ENCODE measurements at places on chromosomes 2 and 18.

DNA sequence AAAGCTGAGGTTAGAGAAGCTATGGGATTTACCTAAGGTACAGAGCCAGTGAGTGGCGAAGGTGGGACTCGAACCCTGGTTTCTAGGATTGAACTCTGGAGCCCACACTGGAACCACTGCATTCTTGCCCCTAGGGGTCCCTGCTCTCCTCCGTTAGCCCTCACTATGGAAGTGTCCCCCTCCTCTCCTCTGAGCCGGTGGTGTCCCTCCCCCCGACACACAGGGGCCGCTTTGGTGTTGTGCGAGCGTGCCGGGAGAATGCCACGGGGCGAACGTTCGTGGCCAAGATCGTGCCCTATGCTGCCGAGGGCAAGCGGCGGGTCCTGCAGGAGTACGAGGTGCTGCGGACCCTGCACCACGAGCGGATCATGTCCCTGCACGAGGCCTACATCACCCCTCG is 8.5 kb upstream of the GMPPA start:
- DNase-seq: no peak

DNA sequence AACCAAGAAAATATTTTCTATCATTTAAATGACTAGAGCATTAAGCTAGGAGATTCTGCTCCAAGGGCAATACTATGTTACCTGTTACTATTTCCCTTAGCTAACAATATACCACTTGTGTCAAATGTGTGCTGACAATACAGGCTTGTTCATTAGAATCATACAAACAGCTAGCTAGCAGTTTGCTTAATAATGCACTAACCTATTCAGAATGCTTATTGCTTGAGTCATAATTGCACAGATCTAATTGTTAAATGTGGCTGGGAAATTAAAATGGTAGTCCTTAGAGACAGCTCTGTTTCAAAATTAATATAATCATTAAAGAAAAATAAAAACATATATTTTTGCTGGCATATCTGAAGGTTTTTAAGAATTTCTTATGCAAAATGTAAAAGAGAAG is 344.2 kb downstream of the ERBB4 start:
- no peak for DNase-seq

GRCh38 chr2:125850541-125850940 is 805.4 kb upstream of the GYPC start:
- DNase-seq: no peak

DNA sequence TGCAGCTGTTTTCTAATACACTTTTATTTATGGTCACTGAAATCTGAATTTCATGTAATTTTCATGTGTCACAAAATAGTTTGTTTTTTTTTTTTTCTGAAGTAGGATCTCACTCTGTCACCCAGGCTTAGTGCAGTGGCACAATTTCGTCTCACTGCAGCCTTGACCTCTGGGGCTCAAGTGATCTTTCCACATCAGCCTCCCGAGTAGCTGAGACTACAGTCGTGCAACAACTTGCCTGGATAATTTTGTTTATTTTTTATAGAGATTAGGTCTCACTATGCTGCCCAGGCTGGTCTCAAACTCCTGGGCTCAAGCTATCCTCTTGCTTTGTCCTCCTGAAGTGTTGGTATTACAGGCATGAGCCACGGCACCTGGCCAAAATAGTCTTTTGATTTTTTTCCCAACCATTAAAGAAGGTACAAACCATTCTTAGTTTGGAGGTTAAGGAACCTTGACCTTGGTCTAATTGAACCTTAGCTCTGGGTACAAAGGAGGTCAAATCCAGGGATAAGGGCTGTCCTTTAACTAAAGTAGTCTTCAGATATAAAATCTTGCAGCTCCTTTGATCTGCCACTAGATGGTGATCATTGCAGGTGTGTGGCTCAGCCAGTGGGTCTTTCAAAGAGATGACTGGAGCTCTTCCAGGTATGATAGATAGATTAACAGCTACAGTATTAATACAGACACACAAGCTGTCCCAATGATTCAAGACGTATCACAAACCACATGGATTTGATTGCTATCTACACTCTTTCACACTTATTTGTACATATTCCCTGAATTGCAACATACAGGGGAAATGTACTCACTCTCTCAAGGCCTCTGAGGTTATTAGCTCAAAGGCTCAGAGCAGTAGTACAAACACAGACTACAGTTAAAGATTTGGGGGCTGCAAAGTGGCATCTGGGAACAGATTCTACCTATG is 4.7 kb upstream of the KRCC1 start:
- peak; percentile 8 for DNase-seq

DNA sequence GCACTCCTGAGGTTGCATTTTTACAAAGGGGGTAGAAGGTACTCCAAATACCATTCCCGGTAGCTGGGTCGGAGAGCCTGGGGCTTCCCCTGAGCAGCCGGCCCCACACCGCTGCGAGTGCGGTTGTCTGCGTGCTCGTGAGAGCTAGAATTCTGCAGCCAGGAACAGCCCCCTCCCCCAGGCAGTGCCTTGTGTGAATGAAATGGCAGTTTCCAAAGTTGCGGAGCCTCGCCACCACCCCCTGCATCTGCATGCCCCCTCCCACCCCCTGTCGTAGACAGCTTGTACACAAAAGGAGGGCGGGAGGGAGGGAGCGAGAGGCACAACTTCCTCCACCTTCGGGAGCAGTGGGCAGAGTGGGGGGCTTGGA is 1.1 kb downstream of the MYCN start:
- DNase-seq: no peak

GRCh38 chr2:58794103-58794502 is 553.0 kb upstream of the FANCL start:
- no peak for DNase-seq

DNA sequence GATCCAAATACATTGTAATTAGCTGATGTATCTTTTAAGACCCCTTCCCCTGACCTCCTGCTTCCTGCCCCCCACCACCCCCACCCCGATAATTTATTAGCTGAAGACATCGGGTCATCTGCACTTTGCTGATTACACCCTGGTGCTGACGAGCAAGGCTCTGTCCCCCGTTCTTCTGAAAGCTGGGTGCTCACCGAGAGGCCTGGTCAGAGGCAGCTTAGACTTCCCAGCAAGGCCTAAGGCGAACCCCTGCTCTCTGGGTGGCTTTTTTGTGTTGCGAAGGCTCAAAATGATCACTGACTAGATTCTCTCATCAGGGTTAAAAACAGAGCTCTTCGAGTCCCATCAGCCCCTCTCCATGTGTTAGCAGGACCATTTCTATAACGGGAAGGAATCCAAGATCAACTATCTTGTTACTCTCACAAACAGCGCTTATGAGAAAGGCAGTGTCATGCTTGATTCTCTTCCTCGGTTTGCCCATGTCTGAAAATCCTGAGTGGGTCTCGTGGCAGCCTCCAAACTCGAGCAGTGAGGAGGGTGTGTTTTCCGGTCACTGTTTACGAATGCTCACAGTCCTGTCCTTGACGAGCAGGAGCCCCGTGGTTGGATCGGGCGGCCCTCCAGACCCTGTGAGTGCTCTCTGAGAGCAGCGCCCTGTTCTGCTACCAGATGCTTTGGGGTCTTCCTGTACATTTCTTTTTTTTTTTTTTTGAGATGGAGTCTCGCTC is 201.6 kb downstream of the HDAC4 start:
- no peak for DNase-seq

GRCh38 chr2:9695941-9696340 is 65.1 kb upstream of the YWHAQ start:
- no peak for DNase-seq

DNA sequence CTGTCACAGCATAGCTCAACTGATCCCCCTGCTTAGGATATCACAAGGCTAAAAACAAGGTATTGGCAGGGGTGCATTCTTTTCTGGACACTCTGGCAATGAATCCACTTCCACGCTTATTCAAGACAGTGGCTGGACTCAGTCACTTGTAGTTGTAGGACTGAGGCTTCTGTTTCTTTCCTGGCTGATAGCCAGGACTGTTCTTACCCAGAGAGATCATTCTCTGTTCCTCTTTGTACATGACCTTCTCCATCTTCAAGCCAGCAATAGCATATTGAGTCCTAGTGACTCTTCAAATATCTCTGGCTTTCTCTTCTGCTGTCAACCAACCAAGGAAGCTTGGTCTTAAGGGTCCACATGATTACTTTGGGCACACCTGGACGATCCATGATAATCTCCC is 241.3 kb downstream of the RBM43 start:
- no peak for DNase-seq

- no peak for DNase-seq
These were observed 28.3 kb upstream of the FZD7 start for GRCh38 chr2:202005272-202005887.

- no peak for DNase-seq
These were observed 380.6 kb upstream of the UBE2E3 start for GRCh38 chr2:180599804-180600203.

DNA sequence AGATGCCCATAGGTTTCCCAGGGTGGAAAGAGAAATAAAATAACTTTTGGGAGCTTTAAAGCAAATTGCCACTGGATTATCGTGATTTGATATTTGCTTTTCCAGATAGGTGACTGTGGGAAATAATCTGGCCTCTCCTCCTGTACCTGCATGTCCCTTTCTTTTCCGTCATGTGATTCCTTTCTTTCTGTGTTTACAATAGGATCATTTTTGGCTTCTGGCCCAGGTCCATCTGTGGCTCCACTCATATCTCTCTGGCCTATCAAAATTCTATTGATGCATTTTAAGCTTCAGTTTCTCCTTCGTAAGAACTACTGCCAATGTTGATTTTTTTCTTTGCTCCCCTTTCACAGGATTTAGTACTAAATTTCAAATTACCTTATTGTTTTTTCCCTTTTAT is 153.6 kb downstream of the CCDC85A start:
- DNase-seq: peak; percentile 20

- no peak for DNase-seq
These were observed 217.6 kb upstream of the THUMPD2 start for GRCh38 chr2:39996653-39997080.

GRCh38 chr2:240886023-240886565 is 9.9 kb downstream of the MAB21L4 start:
- no peak for DNase-seq

- DNase-seq: no peak
These were observed 13.5 kb downstream of the SLC30A3 start for GRCh38 chr2:27249159-27249890.

DNA sequence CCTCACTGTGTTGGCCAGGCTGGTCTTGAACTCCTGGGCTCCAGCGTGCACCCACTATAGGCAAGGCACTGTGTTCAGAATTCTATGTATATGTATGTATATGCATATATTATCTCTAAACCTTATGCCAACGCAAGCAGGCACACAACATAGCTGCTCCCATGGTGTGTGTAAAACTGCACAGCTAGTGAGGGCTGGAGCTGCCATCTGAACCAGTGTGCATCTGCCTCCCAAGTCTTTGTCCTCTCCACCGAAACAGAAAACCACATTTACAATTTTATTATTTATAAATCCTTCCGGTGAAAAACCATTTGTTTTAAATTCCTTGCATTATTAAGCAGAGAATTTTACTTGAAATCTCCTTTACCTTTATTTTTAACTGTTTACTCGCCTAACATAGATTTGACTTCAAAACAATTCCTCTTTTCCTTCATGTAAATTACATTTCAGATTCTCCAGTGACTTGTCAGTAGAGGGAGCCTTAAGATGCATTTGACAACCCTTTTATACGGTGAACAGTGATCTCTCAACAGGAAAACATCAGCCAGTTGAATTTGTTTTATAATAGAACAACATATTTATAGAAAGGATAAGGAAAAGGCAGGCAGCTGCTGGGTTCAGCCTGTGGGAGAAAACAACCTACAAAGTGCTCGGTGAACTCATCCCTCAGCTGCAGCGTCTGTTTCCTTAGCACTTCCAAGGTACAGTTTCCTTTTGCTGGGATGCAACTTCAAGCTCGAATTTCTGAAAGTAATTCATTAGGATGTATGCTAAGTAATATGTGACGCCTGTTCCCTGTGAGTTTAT is 101.2 kb downstream of the MYT1L start:
- no peak for DNase-seq

- DNase-seq: no peak
These were observed 76.9 kb downstream of the LDAH start for GRCh38 chr2:20745924-20746555.
